ENCODE measurements at places on chromosomes 12 and 14. TPM values are rescaled to one million over a fixed set of nuclear protein-coding genes. Genes with fewer than 3 reads are reported as not detected.

DNA sequence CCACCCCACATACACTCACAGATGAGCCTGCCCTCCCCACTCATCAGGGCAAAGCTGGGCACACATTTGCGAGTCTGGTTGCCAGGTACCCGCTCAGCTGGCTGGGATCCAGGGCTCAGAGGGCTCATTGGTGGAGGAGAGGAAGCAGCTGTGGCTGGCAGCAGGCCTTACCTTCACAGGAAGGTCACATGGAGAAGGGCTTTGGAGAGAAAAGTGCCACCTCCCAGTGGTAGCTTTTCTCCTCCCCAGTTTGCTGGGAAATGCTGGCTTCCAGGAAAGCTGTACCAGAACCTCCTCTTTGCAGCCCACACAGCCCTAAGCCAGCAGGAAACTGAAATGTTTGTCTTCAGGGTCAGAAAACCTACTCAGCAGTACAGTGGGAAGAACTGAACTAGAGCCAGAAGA lies 55.6 kb downstream of the LGMN start:
- no peak overlapping the region for H3K27ac ChIP-seq
- peaks cover 25% of the 10 kb centered on the region for H3K36me3 ChIP-seq
- H3K4me1 ChIP-seq, result peaks cover 28% of the 10 kb centered on the region
- no peak for DNase-seq

GRCh38 chr14:24399447-24399822 lies 632 bp downstream of the NYNRIN start:
- H3K27ac ChIP-seq, result no peak overlapping the region
- peak overlapping the region; percentile 26 for H3K4me3 ChIP-seq
- no peaks in the 10 kb centered on the region for H3K36me3 ChIP-seq
- H3K27me3 ChIP-seq, result peaks cover 9% of the 10 kb centered on the region
- no peak for DNase-seq

CLEC4D gene
- 0.50 TPM for total RNA-seq

DNA sequence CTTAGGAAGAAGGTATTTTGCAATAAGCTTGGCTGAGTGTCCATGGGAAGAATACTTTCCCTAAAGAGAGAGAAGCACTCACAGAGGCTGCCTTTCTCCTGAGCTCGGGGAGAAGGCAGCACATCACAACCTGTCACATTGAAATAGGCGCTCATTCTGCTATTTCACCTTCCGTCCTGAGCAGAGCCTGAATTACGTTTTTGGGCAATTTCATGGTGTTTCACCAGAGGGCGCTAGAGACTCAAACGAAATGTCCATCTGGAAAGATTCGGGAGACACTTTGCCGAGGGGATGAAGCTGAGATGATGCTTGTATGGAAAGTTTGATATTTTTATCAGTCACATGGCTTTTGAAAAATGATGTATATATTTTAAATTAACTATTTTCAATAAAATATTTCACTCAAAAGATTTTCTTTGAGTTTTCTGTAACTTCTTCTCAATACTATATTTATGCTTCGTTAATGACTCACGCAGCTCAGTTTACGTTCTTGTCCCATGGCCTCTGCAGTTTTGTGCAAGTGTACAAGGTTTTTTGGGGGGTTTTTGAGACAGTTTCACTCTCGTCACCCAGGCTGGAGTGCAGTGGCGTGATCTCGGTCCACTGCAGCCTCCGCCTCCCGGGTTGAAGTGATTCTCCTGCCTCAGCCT lies 17.4 kb upstream of the B4GALNT3 start:
- H3K27me3 ChIP-seq, result peaks cover under 1% of the 10 kb centered on the region
- H3K4me3 ChIP-seq, result no peak overlapping the region
- H3K4me1 ChIP-seq, result no peaks in the 10 kb centered on the region
- H3K27ac ChIP-seq, result no peak overlapping the region

DNA sequence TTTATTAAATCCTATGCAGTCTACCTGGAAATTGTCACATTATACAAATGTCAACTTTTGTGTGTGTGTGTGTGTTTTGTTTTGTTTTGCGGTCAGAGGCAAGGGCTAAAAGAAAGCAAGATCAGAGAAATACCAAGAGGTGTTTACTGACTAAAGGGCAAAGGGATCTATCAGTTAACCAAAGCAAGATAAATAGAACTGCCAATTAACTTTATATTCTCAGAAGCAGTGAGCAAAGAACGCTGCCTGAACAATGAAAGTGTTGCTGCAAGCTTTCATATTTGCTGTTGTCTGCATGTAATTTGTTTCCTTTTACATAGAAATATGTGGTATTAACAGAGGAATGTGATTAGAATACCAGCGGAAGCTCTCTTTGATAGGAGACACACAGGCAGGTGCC lies 30.9 kb downstream of the CCDC60 start:
- no peaks in the 10 kb centered on the region for H3K36me3 ChIP-seq
- DNase-seq, result no peak
- H3K27me3 ChIP-seq, result no peaks in the 10 kb centered on the region

DNA sequence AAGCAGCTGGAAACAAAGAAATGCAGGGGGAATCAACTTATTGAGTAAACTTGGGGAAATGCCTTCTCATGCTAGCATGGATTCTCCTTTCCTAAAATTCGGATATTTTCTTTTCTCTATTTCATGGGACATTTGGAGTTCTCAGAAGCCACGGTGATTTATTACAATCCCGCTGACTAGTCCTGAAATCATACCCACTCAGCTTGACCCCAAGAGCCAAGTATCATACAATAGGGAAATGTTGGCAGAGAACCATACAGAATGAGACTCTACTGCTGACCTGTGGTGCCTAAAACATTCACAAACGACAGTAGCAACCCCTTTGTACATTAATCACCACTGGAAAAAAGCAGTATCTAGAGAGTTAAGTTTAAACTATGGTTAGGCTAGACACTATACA lies 112.4 kb downstream of the KICS2 start:
- no peaks in the 10 kb centered on the region for H3K4me1 ChIP-seq
- no peak overlapping the region for H3K27ac ChIP-seq

GRCh38 chr14:72701237-72701565 lies 192.7 kb downstream of the DPF3 start:
- H3K27ac ChIP-seq, result no peak overlapping the region
- H3K4me3 ChIP-seq, result no peak overlapping the region
- H3K27me3 ChIP-seq, result no peaks in the 10 kb centered on the region

- no peak for DNase-seq
- H3K4me3 ChIP-seq, result no peak overlapping the region
- no peaks in the 10 kb centered on the region for H3K36me3 ChIP-seq
- no peak overlapping the region for H3K27ac ChIP-seq
Measured at GRCh38 chr14:72649603-72650227, 244.2 kb downstream of the DPF3 start.

PRORP gene
- 20.5 TPM for total RNA-seq

- no peak overlapping the region for H3K4me3 ChIP-seq
- DNase-seq, result no peak
- no peak overlapping the region for H3K27ac ChIP-seq
- no peaks in the 10 kb centered on the region for H3K36me3 ChIP-seq
- H3K27me3 ChIP-seq, result no peaks in the 10 kb centered on the region
Measured at GRCh38 chr12:50017641-50018040, 7.7 kb downstream of the RACGAP1 start.

GRCh38 chr12:54765652-54766051 lies 88.7 kb upstream of the MUCL1 start:
- H3K27ac ChIP-seq, result no peak overlapping the region
- H3K27me3 ChIP-seq, result no peaks in the 10 kb centered on the region
- no peaks in the 10 kb centered on the region for H3K4me1 ChIP-seq
- H3K4me3 ChIP-seq, result no peak overlapping the region

CCDC175 gene
- total RNA-seq, result not detected

- no peaks in the 10 kb centered on the region for H3K36me3 ChIP-seq
- no peaks in the 10 kb centered on the region for H3K4me1 ChIP-seq
- DNase-seq, result no peak
- no peaks in the 10 kb centered on the region for H3K27me3 ChIP-seq
- H3K27ac ChIP-seq, result no peak overlapping the region
Measured at GRCh38 chr14:37116933-37117849, 55.2 kb downstream of the SLC25A21 start.

TEX52 gene
- total RNA-seq, result not detected

DNA sequence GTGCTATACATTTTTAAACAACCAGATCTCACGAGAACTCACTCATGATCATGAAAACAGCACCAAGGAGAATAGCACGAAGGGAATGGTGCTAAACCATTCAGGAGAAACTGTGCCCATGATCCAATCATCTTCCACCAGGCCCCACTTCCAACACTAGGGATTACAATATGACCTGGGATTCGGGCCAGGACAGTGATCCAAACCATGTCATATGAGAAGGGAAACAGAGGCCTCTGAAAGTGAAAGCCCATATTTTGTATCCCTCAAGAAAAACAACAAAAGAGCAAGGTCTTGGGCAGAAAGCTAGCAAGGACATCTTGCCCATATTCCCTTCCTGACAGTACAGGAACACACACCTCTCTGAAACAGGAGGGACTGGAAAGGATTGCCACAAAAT lies 163.9 kb upstream of the VASH1 start:
- H3K4me1 ChIP-seq, result no peaks in the 10 kb centered on the region
- no peak for DNase-seq
- H3K4me3 ChIP-seq, result no peak overlapping the region
- no peak overlapping the region for H3K27ac ChIP-seq

DNA sequence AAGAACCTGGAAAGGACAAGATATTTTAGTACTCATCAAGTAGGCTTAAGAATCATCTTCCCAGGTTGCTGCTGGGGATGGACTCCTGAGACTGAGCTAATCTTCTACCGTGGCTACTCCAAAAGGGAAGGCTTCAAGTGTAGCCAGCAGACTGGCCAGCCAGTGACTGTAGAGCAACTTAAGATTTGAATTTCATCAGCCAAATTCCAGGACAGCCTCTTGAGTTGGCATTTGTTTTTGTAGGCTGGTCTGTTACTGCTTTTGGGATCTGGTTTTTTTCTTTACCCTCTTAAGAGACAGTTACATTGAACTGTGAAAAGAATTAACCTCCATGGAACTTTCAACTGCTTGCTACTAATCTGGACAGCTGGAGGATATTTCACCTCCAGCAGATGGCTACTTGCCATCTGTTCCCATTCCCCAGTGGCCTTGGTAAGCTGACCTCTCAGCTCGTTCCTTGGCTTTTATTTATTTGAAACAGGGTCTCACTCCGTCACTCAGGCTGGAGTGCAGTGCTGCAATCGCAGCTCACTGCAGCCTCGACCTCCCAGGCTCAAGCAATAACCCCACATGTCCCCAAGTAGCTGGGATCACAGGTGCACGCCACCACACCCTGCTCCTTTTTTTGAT lies 20.7 kb downstream of the VTI1B start:
- no peak overlapping the region for H3K27ac ChIP-seq
- H3K36me3 ChIP-seq, result peaks cover 82% of the 10 kb centered on the region
- no peak overlapping the region for H3K4me3 ChIP-seq
- H3K27me3 ChIP-seq, result no peaks in the 10 kb centered on the region
- DNase-seq, result no peak

- peaks cover 14% of the 10 kb centered on the region for H3K36me3 ChIP-seq
- H3K27ac ChIP-seq, result no peak overlapping the region
- H3K4me1 ChIP-seq, result no peaks in the 10 kb centered on the region
- no peaks in the 10 kb centered on the region for H3K27me3 ChIP-seq
Measured at GRCh38 chr12:68290126-68290525, 36.7 kb upstream of the IL22 start.

TSPAN8 gene
- total RNA-seq, result not detected

ADAMTS20 gene
- total RNA-seq, result not detected

STYK1 gene
- 2.0 TPM for total RNA-seq

- no peak for DNase-seq
- no peaks in the 10 kb centered on the region for H3K4me1 ChIP-seq
- no peaks in the 10 kb centered on the region for H3K27me3 ChIP-seq
- H3K4me3 ChIP-seq, result no peak overlapping the region
- H3K27ac ChIP-seq, result no peak overlapping the region
Measured at GRCh38 chr12:4610481-4610880, 38.4 kb downstream of the AKAP3 start.

SPTB gene
- total RNA-seq, result 0.07 TPM

DDN gene
- 1.1 TPM for total RNA-seq

CLEC2A gene
- total RNA-seq, result not detected

KIF26A gene
- total RNA-seq, result not detected

GRCh38 chr14:68392393-68393141 lies 400.3 kb downstream of the ZFP36L1 start:
- H3K36me3 ChIP-seq, result no peaks in the 10 kb centered on the region
- no peak overlapping the region for H3K27ac ChIP-seq
- H3K4me1 ChIP-seq, result peaks cover 3% of the 10 kb centered on the region
- H3K27me3 ChIP-seq, result no peaks in the 10 kb centered on the region
- no peak for DNase-seq

DNA sequence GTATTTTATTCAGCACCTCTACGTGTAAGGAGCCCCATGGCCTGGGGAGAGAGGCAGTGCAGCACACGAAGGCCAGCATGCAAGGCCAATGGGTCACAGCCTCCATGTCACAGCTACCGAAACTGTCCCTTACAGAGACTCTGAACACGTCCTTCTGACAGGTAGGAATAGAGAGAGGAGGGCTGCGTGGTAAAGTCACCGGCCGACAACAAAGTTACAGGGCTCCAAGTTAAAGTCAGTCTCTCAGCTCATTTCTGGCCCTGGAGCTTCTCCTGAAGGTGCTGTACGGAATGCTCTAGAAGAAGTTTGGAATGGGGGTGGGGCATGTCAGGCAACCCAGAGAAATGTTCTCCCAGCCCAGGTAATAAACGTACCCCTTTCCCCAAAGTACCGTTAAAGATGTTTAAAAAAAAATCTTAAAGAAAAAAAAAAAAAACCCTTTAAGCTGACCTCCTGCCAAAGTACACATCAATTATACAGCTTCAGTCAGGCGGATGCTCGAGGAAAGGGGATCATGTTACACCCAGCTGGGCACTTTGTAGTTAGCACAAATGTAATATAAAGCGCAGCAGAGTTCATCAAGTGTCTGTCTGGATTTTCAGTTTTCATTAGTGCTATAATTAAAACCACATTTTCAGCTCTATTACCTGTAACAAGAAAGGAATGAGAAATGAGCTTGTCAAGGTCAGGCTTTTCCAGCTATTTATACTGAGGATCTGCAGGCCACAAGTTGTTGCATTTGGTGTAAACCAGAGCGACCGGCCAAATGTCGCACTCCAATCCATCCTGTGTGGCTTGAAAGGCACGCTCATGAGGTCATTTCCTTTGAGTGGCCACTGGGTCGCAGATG lies 53.3 kb upstream of the CDKN3 start:
- H3K36me3 ChIP-seq, result no peaks in the 10 kb centered on the region
- no peaks in the 10 kb centered on the region for H3K4me1 ChIP-seq
- H3K27me3 ChIP-seq, result no peaks in the 10 kb centered on the region

MIS18BP1 gene
- total RNA-seq, result 66.3 TPM

PSMB11 gene
- not detected for total RNA-seq

NDRG2 gene
- 11.2 TPM for total RNA-seq
